AG10803 (cell line): ENCODE measurements at places on chromosomes 6 and 20.
A peak's percentile ranks its signal among the peaks of the same experiment; 100 is the strongest.

DNA sequence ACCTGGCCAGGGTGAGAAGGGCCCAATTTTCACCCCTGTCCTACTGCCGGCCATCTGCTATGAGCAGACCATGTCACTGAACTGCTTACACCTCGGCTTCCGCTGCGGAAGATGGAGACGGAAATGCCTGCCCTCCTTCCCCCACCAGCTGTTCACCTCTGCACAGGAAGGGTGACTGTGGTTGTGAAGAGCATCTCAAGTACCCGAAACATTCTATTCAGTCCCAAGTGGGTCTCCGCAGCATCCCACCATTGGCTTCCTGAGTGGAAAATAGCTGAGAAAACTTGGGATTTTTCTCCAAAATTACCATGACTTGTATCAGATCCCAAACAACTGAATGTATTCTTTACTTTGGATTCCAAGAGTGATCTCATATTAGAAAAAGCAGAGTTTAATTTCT lies 16.1 kb downstream of the DOK5 start:
- no peak for DNase-seq

DNA sequence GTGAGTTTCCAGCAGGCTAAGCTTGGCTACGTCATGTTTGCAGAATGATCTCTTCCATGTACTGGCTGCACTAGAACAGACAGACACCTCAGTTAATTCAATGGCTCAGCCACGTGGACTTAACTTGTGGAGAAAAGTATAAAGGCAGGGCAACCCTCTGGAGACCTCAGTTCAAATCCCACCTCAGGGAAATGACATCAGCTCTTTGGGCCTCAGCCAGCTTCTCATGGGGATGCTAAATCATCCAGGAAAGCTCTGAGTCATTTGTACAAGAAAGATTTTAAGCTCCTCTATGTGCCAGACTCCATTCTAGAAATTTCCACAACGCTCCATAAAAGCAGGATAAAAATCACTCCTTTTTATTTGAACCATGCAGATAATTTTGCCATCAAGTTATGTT lies 128.5 kb upstream of the SALL4 start:
- DNase-seq = peak; percentile 35

DNA sequence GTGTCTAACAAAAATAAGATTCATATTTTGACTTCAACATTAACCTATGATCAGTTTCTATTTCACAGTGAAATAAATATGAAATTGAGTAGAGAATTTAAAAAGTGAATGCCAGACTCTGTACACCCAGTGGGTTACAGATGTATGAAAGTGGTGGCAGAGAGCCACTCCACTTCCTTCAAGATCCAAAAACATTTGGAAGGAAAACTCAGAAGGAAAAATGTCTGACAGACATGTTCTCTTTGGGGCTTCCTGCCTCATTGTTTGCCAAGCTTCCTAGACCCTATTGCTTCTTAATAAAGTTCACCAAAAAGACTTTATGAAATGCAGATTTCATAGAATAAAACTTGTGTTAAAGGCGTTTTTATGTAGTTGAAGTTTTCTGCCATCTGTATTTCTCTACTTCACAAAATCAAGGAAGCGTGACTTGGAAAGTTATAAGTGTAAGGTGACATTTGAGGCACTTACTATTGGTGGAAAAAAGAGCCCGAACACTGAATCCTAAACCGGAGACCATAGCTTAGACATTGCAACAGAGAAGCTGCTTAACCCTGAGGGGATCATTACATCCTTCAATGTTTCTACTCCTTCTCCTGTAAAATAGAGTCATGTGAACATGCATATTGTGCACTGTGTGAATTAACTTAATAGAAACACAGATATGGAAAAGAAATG lies 12.8 kb downstream of the HMGCLL1 start:
- no peak for DNase-seq

DNA sequence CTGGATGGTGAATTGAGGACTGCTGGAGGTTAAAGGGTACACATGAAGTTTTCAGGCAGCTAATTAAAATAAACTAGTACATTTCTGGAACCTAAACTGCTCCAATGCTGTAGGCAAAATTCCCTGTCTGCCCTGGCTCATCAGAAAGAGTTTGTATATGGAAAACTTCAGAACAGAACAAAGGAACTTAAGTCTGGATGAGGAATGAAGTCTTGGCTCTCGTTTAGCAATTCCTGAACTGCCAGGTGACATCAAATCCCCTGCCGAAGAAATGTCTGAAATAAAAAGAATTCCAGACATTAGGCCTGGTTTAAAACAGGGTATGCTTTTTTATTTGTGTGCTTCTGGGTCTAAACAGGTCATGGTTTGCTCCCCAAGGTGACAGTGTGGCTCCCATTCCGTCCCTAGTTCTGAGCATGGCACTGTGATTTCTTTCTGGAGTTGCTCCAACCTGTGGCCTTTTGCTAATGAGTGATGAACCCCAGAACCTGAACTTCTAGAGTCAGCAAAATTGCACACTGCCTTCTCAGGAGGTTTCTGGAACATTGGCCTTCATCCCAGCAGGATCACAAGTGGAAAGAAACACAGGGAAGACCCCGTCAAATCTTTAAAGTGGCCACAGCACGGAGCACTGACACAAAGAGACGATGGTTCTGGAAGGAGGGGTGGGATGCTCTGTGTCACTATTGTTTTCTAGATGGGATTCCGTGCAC lies 129.4 kb upstream of the NAA20 start:
- no peak for DNase-seq

DNA sequence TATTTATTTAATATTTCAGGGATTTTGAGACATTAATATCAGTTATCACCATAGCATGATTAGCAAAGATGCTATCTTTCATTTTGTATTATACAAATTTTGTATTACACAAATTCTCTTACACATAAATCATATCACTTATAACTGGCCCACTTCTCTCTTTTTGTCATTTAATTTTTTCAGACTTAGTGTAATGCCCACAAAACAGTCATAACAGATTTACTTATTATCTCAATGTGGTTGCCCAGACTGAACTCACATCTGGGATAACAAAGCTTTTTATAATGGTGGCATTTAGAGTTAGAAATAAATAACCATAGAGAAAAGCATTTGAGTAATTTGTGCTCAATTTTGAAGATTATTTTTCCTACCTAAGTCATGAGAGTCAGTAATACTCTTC lies 148.3 kb downstream of the TFAP2B start:
- no peak for DNase-seq

GRCh38 chr20:11993886-11994461 lies 76.3 kb downstream of the BTBD3 start:
- peak; percentile 30 for DNase-seq
